ENCODE measurements at places on chromosomes 4 and X.

- peak; percentile 88 for DNase-seq
Measured at GRCh38 chrX:20060961-20061748, 55.6 kb downstream of the MAP7D2 start.

DNA sequence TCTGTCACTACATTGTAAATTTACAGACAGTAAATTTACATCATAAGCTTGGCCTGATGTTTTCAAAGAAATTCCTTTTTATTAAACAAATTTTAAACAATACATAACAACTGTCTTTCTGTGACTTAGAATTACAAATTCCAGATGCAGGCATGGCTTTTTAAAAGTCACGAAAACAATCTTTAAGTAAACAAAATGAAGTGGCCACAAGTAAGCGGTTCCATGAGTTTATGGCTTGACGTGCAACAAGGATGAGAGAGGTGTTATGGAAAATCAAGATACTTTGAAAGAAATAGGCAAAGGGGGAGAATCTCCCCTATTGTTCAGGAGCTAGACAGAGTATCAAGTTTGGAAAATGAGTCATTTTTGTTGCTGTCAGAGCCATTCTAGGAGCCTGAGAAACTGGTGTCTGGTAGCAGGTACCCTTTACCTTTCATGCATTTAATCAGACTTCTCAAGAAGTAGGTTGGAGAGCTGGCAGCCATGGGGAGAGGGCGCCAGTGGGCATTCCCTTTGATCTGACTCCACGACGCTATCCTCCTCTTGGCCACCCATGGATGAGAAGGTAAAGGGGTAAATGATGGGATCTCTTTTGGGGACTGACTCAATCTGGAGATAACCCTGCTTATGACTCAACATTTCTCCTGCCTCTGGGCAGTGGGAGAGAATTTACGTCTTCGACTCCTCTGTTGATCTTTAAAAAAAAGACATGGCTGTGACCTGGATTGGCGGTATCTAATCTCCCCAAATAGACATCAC, 217.2 kb downstream of the SPRY1 start:
- DNase-seq: no peak

DNA sequence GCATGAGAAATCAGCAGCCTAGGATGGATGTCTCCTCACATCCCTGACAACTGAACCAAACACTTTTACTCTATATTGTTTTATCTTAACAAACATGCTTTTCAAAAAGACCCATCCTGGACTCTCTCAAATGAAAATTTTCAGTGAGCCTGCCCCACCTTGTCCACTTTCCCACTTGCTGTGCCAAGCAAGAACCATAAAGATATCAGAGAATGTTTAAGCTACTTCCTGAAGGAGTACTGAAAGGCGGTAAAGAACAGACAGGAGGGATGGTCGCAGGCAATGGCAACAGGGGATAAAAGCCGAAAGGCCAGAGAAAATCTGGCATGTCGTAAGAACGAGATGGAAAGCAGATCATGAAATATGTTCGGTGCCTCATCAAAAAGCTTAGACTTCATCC, 10.5 kb downstream of the APBB2 start:
- DNase-seq: no peak

- DNase-seq: no peak
Measured at GRCh38 chrX:72461288-72461687, 111.4 kb downstream of the HDAC8 start.

- no peak for DNase-seq
Measured at GRCh38 chr4:37478151-37478550, 208.0 kb downstream of the RELL1 start.

GRCh38 chrX:133120406-133120805, 23.5 kb upstream of the USP26 start:
- DNase-seq: no peak

Data from NAMALWA (cell line).